ENCODE measurements at places on chromosomes 2 and 18.

- DNase-seq, result no peak
Observed at GRCh38 chr18:76923485-76924085, 101.2 kb downstream of the ZNF236 start.

DNA sequence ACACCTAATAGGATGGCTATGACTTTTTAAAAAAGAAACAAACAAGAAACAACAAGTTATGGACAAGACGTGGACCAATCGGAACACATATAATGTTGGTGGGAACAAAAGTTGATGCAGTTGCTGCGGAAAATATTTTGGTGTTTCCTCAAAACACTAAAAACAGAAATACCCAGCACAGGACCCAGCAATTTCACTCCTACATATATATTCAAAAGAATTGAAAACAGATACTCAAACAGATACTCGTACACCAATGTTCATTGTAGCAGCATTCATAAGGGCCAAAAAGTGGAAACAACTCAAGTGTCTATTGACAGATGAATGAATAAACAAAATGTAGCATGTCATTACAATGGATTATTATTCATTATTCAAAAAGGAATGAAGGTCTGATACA is 12.1 kb downstream of the CCDC141 start:
- no peak for DNase-seq

DNA sequence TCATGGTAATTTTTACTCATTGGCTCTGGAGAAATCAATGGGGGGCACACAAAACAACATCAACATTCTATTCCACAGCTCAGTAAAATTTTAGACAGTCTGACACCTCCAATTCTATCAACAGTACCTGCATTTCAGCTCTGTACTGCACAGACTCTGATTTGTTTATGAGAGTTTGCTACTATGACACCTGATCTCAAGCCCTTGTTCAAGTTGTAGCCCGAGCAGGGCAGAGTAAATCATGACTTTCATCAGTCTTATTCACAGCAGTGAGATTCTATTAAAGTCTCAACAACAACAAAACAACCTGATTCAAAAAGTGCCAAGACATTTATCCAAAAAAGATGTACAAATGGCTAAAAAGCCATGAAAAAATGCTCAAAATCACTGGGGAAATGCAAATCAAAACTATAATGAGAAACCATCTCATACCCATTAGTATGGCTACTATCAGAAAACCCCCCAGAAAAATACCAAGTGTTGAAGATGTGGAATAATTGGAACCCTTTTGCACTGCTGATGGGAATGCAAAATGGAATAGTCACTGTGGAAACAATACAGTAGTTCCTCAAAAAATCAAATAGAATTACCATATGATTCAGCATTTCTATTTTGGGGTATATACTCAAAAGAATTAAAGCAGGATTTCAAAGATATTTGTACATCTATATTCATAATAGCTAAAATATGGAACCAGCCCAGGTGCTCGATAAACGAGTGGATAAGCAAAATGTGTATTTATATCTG is 71.7 kb upstream of the RBMS1 start:
- DNase-seq, result no peak

DNA sequence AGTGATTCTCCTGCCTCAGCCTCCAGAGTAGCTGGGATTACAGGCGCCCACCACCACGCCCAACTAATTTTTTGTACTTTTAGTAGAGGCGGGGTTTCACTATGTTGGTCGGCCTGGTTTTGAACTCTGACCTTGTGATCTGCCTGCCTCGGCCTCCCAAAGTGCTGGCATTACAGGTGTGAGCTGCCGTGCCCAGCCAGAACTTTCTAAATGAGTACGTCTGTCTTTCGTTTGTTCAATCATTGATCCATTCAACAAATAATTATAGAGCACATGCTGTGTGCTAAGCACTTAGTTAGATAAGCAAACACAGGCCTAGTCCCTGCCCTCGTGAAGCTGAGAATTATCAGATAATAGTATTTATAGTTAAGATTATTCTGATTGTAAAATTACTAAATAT is 56.5 kb downstream of the TTC39C start:
- DNase-seq, result no peak

DNA sequence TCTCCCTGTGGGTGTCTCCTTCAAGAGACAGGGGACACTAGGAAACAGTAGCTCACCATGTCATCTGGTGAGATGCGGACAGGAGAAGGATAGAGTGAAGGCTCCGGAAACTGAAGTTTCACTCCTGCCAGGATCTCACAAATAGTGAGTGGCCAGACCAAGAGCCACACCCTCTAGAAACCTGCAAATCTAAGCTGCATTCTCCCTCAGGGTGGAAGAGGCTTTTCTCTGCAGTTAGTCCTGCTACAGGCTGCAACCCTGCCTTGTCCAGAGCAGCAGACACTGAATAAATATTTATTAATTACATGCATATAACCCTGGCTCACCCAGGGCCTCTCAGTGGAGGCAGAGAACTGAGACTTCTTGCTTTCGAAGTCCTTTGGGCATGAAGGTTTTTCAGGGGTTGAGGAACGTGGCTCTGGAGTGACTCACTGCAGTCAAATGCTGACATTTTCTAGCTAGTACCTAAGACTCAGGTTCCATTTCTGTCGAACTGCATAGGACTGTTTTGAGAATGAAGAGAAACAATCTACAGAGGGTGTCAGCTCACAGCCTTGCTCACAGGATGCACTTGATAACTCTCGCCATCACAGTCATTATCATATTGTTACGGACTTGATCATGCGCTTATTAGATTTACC is 87.3 kb downstream of the ACTR2 start:
- no peak for DNase-seq

Data from stromal cell of bone marrow (primary cell).